ENCODE measurements at places on chromosomes 1 and 21. TPM values are rescaled to one million over a fixed set of nuclear protein-coding genes. Genes with fewer than 3 reads are reported as not detected.

DNA sequence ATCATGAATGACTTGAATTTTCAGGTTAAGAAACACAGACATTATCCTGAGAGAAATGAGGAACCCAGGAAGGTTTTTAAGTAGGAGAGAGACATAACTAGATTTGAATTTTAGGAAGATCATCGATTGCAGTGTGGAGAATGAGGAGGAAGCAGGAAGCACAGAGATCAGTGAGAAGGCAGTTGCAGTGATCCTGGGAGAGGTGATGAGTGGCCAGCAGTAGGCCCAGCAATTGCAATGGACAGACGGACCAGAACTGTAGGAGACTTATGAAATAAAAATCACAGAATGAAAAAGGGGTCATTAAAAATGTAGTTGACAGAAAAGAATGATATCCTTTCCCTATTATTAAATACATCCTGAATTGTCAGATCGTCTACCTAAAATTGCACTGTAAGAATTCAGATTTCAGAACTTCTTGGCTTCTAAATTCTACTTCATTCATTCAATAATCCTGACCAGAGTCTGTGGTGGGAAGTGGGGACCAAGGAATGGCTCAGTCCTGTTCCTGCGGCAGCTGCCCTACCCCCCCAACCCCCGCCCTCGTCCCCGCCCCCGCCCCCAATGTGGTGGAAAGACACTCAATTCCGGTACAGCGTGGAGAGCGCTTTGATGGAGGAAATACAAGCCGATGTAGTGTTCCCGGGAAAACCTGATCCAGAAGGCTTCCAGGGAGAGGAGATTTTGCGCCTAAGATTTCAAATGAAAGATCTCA is 35.1 kb downstream of the SLC2A1 start:
- DNase-seq = no peak

DNA sequence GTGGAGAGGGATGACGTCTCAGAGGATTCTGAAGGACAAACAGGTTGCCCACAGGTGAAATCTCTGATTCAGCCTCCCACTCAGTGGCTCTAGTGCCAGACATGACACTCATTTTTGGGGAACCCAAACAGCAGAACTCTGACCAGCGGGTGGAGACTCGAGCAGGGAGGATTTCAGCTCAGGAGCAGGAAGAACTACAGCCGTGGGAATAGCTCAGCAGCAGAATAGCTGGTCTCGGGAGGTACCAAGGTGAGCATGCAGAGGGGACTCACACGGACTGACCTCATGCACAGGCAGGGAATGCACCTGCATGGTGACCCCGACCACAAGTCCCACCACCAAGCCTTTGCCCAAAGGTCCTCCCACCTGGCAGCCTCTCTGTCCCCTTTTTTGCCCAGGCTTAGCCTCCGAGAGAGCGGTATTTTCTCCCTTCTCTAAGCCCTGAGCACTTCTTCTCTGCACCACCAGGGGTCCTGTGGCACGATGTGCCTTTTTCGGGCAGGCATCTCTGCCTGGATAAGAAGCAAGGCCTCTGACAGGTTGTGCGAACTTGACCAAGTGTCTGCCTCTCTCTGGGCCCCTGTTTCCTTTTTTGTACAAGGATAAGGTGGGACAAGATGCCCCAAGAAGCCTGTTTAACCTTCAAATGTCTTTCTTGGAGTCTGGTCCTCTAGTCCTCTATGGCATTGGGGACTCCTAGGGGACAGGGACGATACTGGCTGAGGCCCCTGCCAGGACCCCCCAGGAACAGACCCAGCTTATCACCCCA is 8.8 kb upstream of the FGR start:
- DNase-seq = no peak

DNA sequence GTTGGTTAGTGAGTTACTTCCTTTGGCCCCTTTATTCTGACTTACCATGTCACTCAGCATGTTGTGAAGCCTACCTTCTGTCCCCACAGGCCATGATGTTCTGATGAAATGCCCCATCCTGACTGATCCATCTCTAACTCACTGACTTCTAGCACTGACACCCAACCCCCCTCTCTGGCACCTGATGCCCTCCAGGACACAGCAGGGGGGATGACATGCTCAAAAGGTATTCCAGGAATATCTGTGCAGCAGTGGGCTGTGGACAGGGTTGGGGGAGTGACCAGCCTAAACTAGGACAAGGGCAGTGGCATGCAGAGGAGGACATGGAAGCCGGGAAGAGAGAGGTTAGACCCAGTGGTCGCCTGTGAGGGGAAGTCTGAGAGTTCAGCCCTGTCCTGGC is 25.5 kb downstream of the SYT2 start:
- no peak for DNase-seq

- no peak for DNase-seq
Measured at GRCh38 chr1:47374501-47374900, 40.9 kb downstream of the CMPK1 start.

DNA sequence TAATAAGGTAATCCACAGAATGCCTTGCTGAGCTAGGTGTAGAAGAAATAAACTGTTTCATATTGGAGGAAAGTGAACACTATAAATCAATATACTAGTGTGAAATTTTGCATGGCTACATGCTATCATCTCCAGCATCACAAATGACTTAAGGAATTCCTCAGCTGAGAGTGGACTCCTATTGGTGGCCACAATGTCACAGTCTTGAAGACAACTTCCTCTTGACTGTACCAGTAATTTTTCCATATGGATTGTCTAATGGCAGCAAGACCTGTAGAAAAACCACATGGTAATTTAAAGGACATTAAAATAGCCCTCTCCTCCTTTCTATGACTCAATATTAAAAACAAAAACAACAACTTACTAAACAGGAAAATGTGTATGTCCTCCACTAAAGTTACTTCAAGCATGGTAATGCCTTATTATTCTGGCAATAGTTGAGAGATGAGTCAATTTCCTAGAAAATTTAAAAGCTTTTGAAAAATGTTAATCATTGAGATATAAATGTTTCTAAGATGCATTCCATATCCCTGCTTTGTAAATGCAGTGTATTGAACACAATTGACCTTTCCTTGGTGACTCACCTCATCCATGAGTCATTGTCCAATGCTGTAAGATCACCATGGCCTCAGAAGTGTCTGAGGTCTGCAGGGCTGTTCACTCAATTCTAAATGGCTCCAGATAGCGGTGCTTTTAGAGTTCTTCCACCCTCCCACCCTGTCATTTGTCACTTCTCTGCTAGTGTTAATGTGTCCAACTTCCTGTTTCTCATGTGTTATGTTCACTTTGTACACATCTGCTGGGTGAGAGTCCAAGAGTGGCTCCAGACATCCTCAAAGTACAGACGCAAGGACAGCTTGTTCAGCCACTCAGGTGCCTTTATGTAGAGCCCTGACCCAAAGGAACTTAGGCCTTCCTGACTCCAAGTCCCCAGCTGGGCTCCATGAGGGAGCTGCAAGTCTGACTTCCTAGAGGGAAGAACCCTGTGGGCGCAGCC is 32.8 kb upstream of the DNASE2B start:
- no peak for DNase-seq

GRCh38 chr1:41053316-41053715 is 31.8 kb upstream of the SLFNL1 start:
- no peak for DNase-seq

GRCh38 chr1:200971428-200971903 is 52.0 kb downstream of the KIF21B start:
- no peak for DNase-seq

- DNase-seq = no peak
Measured at GRCh38 chr1:111629190-111629954, 9.8 kb downstream of the RAP1A start.

GRCh38 chr1:164731161-164731876 is 172.3 kb downstream of the PBX1 start:
- DNase-seq = no peak

DNA sequence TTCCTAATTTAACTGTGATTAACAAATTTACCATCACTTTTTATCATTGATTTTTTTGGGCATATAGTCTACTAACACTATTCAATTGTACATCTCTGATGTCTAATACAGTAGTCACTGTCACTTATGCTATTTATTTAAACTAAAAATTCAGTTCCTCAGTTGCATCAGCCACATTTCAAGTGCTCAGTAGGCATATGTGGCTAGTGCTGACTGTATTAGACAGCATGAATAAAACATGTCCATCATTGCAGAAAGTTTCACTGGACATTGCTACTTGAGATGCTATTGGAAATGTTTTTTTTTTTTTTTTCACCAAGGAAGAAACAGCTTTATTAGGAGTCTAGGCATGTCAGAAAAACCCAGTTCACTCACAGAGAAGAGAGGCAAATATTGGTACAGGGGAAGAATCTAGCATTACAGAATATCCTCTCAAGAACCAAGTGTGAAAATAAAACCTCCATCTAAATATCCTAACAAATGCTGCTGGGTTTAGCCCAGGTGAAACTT is 108.1 kb upstream of the GNG4 start:
- DNase-seq = no peak

DNA sequence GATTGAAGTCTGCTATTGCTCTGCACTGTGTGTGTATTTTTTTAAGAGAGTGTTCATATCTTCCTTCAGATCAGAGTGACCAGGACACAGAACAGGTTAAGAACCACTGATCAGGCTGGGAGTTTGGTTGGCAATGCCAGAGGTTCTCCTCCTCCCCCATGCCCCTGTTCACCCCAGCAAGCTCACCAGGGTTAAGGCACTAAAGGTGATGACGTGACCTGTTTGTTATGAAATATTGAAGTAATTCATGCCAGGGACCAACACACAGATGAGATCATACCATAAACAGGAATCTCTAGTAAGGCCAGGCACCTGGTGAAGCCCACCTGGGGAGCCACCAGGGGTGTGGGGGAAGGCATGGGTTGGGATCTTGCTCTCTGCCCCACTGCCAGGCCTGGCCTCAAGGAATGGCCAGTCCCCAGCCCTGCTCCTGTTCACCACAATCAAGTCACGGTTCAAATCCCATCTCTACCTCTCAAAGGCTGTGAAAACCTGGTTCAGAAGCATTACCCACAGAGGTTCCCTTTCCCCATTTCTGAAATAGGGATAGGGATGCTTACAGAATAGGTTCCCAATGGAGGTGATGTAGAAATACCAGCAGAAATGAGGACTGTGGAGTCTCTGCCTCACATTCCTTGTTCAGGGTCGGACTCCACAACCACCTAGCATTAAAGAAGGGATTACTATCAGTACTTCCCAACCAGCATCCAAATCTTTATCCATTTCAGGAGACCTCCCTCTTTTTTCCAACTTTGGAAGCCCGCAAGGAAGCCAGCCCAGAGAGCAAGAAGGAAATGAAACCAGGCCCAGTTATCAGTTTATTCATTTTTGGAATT is 2.4 kb downstream of the ID3 start:
- no peak for DNase-seq

GRCh38 chr1:145871994-145872924 is 13.4 kb upstream of the PIAS3 start:
- peak; percentile 68 for DNase-seq

DNA sequence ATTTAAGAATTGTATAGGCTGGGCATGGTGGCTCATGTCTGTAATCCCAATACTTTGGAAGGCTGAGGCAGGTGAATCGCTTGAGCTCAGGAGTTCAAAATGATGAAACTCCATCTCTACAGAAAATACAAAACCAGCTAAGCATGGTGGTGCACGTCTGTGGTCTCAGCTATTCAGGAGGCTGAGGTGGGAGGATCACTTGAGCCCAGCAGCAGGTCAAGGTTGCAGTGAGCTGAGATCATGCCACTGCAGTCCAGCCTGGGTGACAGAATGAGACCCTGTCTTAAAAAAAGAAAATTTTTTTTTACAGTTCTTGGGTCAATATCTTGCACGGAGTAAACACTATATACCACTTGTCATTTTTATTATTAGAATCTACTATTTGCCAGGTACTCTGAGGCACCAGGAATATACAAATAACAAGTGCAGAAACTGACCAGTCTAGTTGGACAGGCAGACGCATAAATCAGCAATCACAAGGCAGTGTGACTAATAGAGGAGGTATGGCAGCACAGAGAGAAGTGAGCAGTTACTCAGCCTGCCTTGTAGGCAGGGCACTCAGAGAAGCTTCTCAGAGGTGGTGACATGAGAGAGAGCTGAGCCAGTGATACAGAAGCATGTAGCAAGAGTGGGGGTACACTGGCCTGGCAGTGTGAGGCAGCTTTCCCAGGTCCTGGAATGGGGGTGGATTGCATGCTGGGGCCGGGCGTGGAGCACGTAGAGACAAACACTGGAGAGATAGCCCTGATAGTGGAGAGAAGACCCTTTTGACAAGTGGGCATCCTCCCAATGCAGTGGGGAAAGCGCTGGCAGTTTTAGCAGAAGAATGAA is 8.0 kb downstream of the PHLDA3 start:
- no peak for DNase-seq

GRCh38 chr1:119481951-119482350 is 25.1 kb upstream of the HSD3B1 start:
- no peak for DNase-seq

DNA sequence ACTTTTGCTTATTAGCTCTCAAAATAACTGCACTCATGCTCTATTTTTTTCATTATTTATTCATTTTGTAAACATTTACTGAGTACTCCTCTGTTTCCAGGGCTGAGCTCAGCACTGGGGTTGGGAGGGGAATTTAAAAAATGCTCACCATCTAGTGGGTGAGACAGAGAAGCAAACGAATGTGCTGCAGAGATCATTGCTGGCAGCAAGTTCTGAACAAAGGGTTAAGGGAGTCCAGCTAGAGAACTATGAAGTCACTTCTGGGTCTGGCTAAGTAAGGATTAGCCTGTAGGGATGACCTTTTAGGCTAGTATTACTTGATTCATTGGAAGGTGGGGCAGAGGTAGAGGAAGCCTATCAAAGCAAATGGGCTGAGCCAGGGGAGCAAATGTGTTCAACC is 99.1 kb upstream of the ZNF644 start:
- no peak for DNase-seq

GRCh38 chr21:43933199-43933598 is 68.2 kb downstream of the AGPAT3 start:
- no peak for DNase-seq

DNA sequence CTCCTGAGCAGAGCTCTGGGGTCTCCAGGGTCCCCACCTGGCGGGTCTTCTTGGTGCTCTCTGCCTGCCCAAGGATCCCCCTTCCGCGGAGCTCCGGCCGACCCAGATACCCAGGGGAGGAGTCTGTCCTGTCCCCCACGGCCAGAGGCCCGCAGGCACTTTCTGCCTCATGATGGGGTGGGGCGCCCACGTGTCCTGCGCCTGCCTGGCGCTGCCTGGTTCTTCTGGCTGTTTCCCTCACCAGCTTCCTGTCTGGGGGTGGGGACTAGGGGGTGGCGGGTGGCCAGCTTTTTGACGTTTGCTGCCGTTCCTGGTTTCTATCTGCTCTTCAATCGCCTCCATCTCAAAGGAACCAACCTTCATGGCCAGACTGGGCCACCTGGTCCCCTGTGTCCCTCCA is 313.3 kb upstream of the VAMP3 start:
- no peak for DNase-seq

DNA sequence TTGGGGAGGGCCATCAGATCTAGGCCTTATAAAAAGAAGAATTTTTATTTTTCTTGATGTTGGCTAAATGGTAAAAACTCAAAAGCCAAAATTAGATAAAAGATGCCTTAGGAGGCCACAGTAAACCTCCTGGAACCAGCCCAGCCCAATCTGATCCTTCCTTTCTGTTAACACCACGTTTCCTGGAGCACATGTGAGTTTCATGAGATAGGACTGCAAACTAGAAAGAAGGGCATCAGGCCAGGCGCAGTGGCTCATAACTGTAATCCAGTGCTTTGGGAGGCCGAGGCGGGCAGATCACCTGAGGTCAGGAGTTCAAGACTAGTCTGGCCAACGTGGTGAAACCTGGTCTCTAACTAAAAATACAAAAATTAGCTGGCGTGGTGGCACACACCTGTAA is 6.7 kb downstream of the HSF2BP start:
- no peak for DNase-seq

- DNase-seq = peak; percentile 51
Measured at GRCh38 chr1:198936371-198937083, 297.7 kb downstream of the PTPRC start.

The AGBL4 gene
- 0.65 TPM for polyA plus RNA-seq

The UFC1 gene
- polyA plus RNA-seq = 149 TPM

The REN gene
- polyA plus RNA-seq = not detected

The SYT11 gene
- 13.8 TPM for polyA plus RNA-seq

The TMEM79 gene
- polyA plus RNA-seq = 8.6 TPM

Data from right lung (tissue), 10 donors.